ENCODE measurements at places on chromosomes 3 and 15.

DNA sequence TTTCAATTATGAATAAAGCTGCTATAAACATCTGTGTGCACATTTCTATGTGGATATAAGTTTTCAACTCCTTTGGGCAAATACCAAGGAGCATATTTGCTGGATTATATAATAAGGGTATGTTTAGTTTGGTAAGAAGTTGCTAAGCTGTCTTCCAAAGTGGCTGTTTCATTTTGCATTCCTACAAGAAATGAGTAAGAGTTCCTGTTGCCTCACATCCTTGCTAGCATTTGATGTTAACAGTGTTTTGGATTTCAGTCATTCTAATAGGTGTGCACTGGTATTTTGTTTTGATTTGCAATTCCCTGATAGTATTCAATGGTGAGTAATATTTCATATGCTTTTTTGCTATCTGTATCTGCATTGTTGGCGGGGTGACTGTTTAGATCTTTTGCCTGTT lies 120.7 kb upstream of the MDFIC2 start:
- DNase-seq, result no peak

DNA sequence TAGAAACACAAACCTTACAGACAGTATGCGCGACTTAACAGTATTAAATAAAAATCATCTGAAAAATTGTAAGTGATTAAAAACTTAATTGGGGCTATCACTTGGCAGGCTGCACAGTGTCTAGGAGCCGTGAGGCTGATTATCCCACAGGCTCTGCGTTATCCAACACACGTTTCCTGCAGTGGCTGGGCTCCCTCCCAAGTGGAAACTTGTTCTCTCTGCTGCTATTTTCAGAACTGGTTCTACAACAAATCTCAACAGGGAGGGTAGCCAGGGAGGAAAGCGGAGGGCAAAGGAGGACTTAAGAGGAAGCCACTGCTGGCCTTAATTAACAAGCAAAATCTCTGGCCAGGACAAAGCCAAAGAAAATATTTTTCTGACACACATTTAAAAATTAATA lies 555.2 kb downstream of the MAGI1 start:
- DNase-seq, result no peak

- DNase-seq, result no peak
Observed at GRCh38 chr15:29376590-29376989, 107.0 kb upstream of the NSMCE3 start.

DNA sequence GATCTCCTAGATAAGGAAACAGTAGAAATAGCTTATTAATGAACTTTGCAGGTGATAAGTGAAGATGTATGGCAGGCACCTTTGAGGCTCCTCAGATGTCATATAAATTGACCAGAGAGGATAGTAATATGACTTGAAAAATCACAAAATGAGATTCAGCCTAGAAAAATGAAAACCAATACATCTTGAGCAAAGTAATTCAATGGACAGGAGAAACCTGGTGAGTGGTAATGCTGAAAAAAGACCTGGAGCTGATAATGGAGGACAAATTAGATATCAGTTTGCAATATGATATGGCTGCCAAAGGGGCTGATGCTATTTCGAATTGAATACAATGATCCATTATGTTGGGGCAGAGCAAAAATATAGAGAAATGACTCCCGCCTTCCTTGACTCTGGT lies 103.9 kb downstream of the LSAMP start:
- no peak for DNase-seq

DNA sequence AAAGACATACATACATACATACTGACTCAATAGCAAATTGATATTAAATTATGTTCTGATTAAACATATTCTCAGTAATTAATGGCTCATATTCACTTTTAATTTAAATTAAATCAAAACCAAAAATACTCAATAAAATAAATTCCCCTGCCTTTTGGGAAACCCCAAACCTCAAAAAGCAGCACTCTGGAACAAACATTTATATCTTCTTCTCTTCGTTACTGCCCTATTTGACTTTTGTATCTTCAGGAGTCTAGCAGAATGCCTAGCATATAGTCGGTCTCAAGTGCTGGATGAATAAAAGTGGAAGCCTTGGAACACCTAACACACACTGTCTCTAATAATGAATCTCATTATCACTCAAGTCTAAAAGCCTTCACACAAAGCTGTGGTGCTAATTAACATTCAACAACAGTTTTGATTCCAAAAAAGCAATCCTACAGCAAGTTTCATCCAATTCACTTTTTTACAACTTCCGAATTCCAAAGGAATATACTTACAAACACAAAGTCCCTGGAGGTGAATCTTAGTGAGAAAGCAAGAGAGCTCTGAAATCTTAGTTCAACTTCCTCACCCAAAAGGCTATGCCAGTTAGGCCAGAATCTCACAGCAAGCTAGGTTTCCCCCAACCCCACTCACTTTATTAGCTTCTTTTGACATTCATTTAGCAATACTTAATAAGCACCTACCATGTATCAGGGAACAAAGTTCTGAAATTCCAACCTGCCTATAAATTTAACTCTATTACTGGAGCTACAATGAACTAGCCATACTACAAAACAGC lies 35.0 kb downstream of the GSK3B start:
- DNase-seq, result no peak

DNA sequence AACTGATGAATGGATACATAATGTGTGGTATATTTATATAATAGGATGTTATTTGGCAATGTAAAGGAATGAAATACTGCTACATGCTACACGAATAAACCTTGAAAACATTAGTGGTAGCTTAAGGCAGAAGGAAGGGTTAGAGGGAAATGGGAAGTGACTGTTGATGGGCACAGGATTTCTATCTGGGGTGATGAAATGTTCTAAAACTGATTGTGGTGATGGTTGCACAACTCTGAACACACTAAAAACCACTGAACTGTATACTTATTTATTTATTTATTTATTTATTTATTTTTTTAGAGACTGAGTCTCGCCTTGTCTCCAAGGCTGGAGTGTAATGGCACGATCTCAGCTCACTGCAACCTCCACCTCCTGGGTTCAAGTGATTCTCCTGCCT lies 24.8 kb upstream of the SHISA5 start:
- DNase-seq, result no peak

- DNase-seq, result no peak
Observed at GRCh38 chr15:48406266-48406891, 75.2 kb downstream of the DUT start.
